Glomerular endothelial cell (primary cell): ENCODE measurements at places on chromosomes 11 and 22. TPM values are rescaled to one million over a fixed set of nuclear protein-coding genes. Genes with fewer than 3 reads are reported as not detected.

TMEM45B gene
- 0.35 TPM in 1 of 2 replicates, not detected in the other for total RNA-seq

DNA sequence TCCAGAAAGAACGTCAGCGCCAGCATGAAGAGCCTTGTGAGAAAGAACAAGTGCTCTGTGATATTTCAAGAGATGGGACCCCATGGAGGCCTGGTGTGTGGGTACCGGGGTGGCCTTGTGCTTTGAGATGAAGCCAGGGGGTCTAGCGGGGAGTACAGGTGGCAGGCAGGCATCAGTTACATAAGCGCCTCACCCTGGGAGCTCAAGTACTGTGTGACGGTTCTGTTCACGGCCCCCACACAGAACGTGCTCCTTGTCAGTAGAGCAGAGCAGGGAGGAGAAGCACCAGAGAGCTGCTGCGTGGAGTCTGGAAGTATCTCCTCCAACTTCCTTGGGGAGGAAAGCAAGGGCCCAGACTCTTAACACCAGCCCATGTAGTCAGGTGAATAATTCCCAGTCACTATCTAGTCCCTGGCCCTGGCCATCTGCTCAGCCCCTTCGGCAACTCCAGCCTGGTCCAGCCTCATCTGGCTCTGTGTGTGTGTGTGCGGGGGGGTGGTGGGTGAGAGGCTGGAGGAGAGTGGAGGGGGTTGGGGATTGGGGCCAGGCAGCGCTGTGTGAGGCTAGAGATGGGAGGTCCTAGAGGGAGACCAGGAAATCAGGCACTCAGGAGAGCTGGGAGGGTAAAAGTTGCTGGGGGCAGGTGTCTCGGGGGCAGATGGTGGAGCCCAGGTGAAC, 32.4 kb downstream of the MCM5 start:
- no peak for DNase-seq

VSIG2 gene
- 1.1 TPM in 1 of 2 replicates, not detected in the other for total RNA-seq

GRCh38 chr11:3123305-3123704, 41.8 kb downstream of the OSBPL5 start:
- DNase-seq: no peak

DNA sequence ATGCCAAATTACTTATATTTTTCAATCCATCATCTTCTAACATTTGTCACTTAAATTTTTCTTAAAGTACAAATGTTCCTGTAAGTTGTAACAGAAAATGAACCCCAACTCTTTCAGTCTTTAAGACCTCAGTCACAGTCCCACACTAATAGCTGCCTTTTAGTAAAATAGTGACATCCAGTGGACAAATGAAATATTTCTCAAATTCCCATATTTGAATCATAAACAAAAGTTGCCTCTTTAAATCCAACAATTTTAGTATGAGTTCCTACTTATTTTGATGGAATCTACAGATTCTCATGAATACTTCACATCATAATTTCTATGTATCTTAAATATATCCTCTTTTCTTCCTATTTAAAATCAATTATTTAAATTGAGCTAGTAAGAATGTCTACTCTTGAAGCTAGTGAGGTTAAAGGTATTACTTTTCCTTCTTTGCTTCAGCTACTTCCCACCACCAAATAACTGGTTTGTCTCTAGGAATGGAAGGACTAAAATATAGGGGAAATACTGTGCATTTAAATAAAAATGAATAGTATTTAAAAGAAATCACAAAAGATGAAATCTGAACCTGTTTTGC, 9.2 kb downstream of the LIN7C start:
- no peak for DNase-seq

APOL2 gene
- 87.6 and 89.2 TPM in 2 replicates for total RNA-seq

DNA sequence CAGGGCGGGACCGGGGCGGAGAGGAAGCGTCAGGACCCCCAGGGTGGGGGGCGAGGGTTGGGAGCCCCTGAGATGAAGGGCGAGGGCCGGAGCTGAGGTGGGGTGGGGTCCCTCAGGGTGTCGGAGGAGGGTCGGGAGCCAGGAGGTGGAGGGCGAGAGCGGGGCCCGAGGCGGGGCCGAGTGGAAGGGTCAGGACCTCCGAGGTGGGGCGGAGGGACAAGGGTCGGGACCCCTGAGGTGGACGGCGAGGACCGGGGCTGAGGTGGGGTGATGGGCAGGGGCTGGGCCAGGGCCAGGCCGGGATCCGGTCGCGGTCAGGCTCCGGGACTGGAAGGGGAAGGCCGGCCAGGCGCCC, 409 bp downstream of the SMC1B start:
- no peak for DNase-seq

DNA sequence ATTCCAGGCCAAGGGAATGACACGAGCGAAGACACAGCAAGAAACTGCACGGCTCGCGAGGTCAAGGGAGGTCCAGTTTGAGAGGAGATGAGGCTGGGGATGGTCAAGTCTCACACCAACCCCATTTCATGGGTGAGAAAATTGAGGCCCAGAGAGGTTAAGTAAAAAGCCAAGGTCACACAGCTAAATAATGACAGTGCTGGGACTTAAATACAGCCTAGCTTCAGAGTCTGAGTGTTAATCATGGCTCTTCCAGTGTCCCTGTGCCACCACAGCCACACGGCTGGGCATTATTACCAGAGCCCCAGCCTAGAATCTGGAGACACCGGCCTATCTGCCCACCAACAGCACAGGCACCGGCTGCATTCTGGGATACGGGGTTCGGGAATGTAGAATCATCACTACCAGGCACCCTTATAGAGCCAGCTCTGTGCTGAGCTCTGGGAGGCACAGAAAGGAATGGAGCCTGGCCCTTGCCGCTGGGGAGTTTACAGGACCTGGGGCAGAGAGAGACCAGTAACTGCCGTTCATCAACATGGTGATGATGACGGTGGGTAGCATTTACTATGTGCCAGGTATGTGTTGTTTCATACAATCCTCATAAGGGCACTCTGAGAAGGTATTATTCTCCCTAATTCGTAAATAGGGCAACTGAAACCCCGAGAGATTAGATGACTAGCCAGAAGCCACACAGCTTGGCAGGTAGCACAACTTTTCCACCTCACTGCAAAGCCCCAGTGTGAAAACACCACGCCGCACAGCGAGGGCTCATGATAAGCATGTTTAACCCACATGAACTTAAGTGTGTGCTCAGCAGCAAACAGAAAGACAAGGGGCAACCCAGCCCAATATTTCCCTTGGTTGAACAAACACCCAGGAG, 51.8 kb downstream of the CD6 start:
- DNase-seq: no peak

TIMP3 gene
- total RNA-seq: 69.8 and 194 TPM in 2 replicates

- DNase-seq: no peak
Measured at GRCh38 chr11:46353698-46354097, 6.4 kb downstream of the DGKZ start.

GRCh38 chr11:117950993-117951961, 22.1 kb upstream of the TMPRSS13 start:
- DNase-seq: no peak

ALDH3B2 gene
- total RNA-seq: not detected in 2 replicates

DNA sequence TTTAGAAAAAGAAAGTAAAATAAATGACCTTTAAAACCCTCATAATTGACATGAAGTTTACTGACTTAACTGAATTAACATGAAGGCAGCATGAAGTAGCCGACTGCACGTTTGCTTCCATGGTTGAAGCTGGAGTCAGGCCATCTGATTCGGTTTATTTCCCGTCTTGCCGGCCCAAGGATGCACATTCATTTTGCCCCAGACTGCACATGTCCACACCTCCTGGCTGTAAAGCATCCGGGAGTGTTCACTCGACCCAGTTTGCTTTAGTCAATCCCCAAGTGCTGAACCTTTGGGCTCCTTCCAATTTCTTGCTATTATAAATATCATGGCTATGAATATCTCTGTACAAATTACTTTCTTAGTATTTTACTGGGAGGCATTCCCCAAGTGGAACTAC, 17.7 kb upstream of the TUB start:
- DNase-seq: no peak

DNA sequence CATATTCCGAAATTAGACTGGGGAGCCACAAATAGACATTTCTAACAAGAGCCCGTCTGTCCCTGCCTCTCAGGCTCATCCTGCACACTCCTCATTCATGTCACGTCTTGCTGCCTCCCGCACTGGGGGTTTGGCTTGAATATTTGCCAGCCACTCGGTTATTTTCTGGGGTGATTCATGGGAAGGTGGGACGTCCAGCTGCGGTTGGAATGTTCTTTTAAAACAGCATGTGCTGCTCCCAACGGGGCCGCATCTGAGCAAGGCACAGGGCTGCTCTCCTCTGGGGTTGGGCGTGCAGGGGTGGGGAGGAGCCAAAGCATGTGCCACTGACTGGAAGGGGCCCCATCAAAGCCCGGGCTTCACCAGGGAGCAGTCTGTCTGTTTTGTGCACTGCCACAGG, 25.9 kb upstream of the SLC5A4 start:
- DNase-seq: no peak

GRCh38 chr11:16618431-16618830, 120.0 kb upstream of the C11orf58 start:
- DNase-seq: no peak
